ENCODE measurements at places on chromosomes 5 and 9.

DNA sequence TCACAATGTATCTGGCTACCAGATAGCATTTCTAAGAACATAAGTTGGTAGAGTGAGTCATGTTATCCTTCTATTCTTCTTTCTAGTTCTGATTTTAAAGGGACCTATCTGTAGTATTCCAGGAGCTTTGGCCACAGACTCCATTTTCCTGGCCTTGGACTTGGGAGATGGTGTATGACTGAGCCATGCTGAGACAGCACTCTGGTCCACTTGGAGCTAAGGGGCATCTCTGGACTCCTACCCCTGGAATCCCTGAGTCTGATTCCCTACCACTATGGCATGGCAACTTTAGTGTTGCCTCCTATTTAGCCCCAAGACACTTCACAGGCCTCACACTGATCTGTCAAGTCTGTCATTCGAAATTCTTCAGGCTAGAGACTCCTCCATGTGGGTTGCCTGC, 58.8 kb downstream of the BAAT start:
- DNase-seq: no peak

GRCh38 chr5:144438237-144438636, 267.6 kb downstream of the KCTD16 start:
- DNase-seq: no peak

GRCh38 chr5:66689522-66690220, 93.5 kb downstream of the MAST4 start:
- no peak for DNase-seq

- DNase-seq: no peak
Observed at GRCh38 chr9:4306777-4307121, 6.9 kb upstream of the GLIS3 start.

DNA sequence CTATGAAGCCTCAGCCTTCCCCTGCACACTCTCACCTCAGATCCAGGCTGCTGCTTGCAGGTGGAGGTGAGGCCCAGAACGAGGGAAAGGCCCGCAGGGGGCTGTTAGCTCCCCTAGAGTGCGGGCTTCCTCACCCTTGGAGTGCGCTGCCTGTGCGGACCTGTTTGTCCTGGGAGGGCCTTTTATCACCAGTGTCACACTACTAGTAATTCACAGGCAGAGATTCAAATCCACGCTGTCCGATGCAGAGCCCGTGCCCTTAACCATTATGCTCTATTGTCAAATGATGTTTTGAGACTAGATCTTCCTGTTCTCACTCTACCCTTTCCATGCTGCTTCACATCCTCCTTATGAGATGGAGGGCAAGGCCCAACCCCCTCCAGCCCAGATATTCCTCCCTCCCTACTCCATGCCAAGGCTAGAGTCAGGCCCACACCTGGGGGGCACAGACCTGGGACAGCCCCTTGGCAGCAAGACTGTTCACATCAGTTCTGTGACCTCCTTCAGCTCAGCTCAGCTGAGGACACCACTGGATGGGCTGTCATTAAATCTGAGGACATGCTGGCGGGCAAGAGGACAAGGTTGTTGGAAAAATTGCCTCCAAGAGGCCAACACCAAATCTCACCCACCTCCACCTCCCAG, 112.8 kb upstream of the SPOCK1 start:
- no peak for DNase-seq

All from stimulated activated naive CD4-positive, alpha-beta T cell treated with Interleukin-2 at 50 U/mL for 16 hours (primary cell).